ENCODE measurements at places on chromosomes 6 and 20.

DNA sequence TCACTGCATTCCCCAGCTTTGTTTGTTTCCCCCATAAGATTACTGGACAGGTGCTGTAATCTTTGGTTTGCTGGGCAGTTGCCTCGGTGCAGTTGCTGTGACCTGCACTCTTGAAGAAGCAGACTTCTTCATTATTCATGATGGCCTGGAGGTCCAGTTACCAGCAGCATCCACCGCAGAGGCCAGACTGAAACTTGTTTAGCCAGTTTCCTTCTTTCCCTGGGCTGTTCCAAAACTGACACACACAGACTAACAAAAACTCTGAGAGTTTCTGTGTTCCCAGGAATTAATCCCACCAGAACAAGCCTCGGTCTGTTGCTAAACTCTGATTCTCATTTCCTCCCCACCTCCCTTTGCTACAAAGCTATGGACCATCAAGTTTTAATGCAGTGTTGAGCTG, 144.1 kb downstream of the QRSL1 start:
- no peak for DNase-seq

GRCh38 chr6:151651639-151652038, 155.8 kb upstream of the ESR1 start:
- no peak for DNase-seq

DNA sequence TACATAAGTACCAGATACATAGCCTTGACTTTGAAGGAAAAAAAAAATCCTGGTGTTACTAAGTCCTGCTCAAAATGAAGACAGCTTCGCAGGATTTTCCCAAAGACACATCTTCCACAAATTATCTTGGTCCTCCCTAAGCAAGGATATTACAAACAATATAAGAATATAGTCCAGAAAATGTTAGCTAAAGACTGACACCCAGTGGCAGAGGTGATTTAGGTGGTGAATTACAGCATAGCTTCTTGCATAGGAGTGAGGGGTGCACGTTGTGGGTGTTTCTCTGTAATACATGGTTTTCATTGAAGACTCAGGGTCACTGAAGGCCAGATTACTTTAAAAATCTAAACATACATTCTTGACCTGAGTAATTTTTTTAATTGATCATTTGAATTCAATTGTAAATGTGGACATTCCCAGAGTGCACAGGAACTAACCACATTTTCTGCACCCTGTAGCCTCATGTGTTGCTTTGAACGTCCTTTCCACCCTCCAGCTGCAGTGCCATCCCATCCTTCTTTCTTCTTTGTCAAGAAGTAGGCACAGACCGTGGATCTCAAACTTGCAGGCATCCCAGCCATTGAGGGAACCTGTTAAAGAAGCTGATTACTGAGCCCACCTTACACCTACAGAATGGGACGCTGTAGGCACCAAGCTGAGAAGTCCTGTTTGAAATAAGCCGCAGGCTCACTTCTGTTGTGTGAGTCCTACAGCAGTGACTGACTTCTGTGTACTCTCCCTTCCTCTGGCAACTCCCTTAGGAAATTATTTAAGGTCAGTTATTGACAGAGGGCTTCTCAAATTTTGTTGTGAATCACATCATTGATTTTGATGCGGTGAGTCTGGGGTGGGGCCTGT, 102.6 kb downstream of the PERP start:
- DNase-seq: peak; percentile 22

DNA sequence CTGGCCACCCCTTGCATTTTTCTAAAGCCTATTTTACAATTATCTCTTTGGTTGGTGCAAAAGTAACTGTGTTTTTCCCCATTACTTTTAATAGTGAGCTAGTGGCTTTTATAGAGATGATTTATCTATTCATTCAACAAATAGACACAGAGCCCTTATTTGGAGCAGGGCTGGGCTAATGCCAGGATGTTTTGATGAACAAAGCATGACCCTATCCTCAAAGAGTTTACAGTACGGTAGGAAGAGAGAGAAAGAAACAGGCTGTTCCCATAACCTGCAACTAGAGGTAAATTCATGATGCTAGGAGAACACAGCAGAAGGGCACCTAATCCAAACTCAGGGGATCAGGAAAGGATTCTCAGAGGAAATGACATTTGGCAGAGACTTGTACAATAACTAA, 37.3 kb upstream of the UST start:
- peak; percentile 33 for DNase-seq

DNA sequence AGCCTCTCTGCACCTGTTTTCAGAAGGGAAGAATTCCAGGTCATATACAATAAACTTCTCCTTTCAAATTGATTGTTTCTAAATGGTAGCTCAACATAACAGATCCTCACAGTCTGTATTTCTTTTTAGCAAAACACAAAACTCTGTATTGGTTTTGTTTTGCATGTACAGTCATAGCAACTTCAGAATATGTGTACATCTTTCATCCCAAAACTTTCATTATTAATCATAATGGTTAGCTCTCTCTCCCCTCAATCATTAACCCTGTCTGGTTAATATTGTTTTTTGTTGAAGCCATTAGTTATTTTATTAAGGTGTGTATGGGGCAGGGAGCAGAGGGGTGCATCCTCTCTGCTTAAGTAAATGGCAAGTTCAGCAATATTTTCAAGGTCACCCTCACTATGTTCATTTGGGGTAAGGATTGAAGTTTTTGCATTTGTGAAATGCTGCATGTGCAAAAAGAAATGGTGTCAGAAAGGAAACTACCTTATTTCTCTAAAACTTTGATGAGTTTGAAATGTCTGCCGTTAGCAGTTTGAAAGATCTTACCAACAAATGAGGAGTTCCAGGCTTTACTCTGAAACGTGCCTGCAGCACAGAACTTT, 136.8 kb upstream of the BTBD3 start:
- DNase-seq: no peak

GRCh38 chr6:107330168-107330567, 129.2 kb downstream of the PDSS2 start:
- no peak for DNase-seq

DNA sequence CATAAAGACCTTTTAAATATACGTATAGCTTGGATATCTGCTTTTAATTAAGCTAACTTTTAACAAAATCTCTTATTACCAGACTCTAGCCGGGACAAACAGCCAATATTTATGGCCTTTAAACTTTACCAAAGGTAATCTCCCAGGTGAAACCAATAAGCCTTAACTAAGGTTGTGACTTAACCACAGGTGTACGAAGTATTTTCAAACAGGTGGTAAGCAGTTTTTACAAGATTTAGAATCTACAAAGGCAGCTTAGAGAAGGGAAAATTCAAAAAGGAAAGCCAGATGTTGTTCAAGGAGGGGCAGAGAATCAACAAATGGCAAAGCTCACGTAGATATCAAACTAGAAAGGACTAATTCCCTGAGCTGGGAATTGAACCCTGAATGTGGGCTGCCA, 15.8 kb downstream of the WFDC2 start:
- DNase-seq: no peak

- DNase-seq: no peak
These were observed at the start of gene BHLHE23 for GRCh38 chr20:63006540-63007359. Gene BHLHE23, minus strand, starts transcription at chr20:63006964. Its CDS starts 190 bp downstream, at chr20:63006774.

DNA sequence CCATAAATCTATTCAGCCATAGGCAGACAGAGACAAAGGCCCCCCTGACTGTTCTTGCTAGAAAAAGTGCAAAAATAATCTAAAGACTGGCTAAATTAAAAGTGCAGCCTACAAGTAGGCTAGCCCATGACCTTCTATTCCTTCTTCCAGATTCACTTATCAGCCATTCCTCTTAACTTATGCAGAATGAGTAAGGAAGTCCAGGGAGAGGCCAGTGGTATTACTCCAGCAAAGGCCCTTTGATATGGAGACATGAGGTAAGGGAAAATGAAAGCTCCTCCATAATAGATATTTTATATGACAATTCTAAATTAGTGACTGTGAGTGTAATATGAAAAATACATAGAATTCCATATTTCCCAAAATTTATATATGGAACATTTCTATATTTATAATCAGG, 199.4 kb downstream of the TBC1D32 start:
- no peak for DNase-seq

- no peak for DNase-seq
These were observed 3.1 kb downstream of the SRSF6 start for GRCh38 chr20:43460830-43461200.

- no peak for DNase-seq
These were observed 130.8 kb upstream of the SASH1 start for GRCh38 chr6:148211777-148212324.

- peak; percentile 30 for DNase-seq
These were observed 27.6 kb downstream of the VTA1 start for GRCh38 chr6:142174703-142175102.

DNA sequence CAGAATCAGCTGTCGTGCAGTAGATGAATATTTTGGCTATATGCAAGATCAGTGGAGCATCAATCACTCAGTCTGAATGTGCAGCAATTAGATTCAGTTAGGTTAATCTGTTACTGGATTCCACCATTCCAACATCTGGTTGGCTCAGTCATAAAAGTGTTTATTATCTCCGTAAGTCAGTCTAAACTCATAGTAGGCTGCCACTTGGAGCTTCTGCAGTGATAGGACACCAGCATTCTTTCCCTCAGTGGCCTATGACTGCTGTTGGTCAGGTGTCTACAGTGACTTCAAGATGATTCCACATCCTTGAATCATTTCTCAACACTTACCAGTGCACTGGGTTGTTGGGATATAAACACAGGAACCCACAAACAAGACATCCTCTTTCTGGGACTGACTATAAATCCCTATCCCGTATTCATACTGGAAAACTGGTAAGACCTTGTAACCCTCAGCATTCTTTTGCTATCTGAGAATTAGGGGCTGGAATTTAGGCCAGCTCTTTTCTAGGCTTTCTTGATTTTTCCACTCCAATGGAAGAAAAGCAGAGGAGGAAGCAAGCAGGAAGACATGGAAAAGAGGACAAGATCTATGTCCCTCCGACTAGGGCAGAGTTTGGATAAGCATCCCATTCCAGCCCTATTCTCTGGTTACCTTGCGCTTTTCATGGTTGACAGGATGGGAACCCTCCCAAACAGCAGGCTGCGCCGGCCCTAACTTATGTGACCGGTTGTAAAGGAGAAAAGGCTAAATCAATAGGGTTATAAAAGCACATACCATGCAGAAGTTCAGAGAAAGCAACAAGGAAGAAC, 919.6 kb downstream of the KIF16B start:
- no peak for DNase-seq

- DNase-seq: no peak
These were observed 86.2 kb upstream of the GPR6 start for GRCh38 chr6:109891924-109892323.

GRCh38 chr20:34558320-34559218, at the start of gene MAP1LC3A:
Gene MAP1LC3A, plus strand, starts transcription at chr20:34558718. Its CDS starts 151 bp downstream, at chr20:34558869.
- DNase-seq: peak; percentile 98

DNA sequence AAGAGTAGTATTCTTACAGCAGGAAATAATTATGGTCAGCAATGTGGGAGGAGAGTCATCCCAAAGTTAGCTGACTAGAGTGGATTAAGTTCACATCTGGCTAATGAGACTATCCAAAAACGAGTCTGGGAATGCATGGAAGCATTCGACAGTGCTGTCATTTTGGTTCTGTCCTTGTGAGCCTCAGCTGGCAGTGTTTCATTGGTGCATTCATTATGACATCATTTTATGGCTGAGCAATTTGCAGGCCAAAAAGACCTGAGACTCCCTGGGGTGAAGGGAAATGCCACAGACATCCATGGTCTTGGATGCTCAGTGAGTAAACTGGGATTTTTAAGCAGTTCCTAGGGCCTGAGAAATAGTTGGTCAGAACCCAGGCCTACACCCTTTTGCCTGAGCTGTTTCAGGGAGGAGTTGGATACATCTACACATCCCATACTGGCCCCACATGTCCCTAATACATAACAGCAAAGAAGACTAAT, 196.4 kb upstream of the CCN2 start:
- peak; percentile 100 for DNase-seq

GRCh38 chr6:137799950-137800568, 67.0 kb upstream of the TNFAIP3 start:
- DNase-seq: peak; percentile 47

DNA sequence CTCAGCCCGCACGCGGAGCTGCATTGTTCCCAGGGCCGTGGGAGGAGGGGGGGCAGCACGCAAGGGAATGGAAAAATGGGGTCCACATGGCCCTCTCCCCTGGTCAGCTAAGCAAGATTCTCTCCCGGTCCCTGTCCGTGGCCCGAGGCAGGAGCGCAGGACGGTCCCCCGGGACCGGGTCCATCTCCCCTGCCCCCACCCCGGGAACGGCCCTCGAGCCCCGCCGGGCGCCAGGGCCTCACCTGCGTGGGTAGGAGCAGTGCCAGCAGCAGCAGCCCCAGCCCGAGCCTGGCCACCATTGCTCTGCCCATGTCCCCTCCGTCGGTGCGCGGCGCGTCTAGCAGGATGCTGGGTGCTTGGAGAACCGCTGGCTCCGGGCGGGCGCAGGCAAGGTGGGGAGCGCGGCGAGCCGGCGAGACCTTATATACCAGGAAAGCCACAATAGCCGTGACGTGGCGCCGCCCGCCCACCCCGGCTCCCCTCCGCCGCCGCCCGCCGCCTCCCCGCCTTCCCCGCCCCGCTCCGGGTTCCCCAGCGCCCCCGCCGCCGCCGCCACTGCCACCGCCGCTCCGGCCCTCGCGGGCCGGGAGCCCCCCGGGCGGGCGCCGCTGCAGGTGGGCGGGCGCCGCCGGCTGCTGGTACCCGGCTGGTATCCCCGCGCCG, at the start of gene CD24:
TSS of gene CD24 (minus strand) at position 394 of the 663 bp plus-strand sequence. CDS start at position 311, 83 bp downstream.
- no peak for DNase-seq

Data from fibroblast of skin of abdomen (primary cell).